Trophoblast cell (in vitro differentiated cells and primary cell): ENCODE measurements at places on chromosomes 4 and X.

- DNase-seq = peak; percentile 77
These were observed 158.3 kb downstream of the CPE start for GRCh38 chr4:165537028-165537648.

DNA sequence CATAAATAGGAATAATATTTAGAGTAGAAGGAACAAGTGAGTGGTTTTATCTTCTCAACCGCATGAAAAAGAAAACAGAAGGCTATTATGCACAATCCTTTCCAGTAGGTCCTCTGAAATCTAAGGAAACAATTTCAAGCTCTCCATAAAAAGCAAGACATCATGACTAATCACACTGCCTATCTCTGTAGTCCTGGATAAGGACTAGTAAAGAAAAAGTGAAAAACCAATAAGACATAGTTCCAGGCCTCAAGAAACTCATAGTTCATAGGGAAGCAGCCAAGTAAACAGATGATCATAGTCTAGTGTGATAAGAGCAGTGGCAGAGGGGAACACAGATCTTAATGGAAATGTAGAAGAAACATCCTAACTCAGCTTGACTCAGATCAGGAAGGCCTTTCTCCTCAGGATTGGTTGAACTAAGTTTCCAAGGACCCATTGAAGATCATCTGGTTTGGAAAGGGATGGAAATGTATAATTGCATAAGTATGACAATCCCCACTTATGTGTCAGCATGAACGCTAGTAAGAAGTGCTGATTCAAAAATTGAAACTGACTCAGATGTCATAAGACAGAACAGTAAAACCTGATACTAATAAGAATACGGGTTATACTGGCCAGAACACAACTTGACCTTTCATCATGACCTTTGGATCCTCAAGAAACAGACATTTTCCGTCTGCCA is 155.3 kb downstream of the GRIA3 start:
- DNase-seq = no peak

GRCh38 chr4:152848508-152848907 is 68.8 kb downstream of the ARFIP1 start:
- peak; percentile 61 for DNase-seq

DNA sequence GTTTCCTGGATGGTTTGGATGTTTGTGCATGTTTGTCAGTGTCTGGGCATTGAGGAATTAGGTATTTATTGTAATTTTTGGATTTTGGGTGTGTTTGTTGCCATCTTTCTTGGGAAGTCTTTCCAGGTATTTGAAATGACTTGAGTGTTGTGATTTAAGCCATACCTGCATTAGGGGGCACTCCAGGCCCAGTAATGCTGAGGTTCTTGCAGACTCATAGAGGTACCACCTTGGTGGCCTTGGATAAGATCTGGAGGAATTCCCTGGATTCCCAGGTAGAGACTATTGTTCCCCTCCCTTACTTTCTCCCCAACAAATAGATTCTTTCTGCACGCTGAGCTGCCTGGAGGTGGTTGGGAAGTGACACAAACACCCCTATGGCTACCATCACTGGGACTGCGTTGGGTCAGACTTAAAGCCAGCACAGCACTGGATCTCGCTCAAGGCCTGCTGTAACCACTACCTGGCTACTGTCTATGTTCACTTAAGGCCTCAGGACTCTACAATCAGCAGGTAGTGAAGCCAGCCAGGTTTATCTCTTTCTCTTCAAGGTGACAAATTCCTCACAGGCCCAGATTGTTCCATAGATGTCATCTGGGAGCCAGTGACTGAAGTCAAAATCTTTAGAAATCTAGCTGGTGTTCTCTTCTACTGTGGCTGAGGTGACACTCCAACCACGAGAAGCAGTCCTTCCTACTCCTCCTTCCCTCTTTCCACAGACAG is 643.6 kb downstream of the PDHA2 start:
- DNase-seq = peak; percentile 6

DNA sequence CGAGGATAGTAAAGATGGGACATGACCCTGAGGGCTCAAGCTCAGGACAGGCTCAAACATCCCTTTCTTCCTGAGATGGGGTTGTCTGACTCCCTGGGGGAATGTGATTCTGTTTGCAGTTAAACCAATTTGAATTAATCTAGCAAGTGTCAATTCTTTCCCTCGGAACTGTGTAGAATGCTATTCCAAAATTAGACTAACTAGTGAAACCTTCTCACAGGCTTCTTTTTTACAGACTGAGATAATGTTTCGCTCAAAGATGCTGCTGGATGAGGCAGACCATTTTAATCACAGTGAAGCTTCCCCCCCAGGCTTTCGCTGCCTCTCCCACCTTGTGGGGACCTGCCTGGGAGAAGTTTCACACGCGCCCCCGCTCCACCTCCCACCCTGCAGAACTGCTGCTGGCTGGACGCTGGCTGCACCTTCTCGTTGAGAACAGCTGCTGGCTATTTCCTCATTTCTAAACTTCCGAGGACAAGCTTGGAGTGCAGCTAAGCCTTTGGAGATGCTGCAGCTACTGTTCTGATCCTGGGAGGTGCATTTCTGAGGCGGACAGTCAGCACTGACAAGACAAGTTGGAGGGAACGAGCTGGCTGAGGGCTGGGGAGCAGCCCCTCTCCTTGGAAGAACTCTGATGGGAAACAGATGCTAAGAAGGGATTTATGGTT is 297.8 kb downstream of the RAPGEF2 start:
- DNase-seq = peak; percentile 32

DNA sequence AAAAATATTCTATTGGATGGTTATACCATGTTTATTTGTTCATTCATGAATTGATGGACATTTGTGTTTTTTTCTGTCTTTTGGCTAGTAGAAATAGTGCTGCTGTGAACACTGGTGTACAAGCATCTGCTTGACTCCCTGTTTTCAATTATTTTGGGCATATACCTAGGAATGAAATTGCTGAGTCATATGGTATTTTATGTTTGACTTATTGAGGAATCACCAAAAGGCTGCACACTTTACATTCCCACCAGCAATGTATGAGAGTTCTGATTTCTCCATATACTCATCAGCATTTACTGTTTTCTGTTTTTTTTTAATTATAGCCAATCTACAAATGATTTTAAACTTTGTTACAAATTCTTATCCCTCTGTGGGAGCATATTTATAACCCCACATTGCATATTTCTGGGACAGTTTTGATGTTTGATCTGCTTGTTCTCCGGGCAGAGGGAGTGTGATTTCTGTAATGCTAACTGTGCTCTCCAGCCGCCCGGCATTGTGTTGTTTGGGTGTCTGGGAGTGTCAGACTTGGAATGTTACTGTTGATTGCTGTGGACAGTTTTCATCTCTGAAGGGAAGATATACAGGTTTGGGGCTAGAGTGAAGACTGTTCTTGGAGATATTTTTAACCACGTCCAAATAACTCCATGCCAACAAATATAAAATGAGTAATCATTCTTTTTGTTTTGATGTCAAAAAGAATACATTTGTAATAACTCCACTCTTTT is 60.5 kb upstream of the PGRMC2 start:
- no peak for DNase-seq

DNA sequence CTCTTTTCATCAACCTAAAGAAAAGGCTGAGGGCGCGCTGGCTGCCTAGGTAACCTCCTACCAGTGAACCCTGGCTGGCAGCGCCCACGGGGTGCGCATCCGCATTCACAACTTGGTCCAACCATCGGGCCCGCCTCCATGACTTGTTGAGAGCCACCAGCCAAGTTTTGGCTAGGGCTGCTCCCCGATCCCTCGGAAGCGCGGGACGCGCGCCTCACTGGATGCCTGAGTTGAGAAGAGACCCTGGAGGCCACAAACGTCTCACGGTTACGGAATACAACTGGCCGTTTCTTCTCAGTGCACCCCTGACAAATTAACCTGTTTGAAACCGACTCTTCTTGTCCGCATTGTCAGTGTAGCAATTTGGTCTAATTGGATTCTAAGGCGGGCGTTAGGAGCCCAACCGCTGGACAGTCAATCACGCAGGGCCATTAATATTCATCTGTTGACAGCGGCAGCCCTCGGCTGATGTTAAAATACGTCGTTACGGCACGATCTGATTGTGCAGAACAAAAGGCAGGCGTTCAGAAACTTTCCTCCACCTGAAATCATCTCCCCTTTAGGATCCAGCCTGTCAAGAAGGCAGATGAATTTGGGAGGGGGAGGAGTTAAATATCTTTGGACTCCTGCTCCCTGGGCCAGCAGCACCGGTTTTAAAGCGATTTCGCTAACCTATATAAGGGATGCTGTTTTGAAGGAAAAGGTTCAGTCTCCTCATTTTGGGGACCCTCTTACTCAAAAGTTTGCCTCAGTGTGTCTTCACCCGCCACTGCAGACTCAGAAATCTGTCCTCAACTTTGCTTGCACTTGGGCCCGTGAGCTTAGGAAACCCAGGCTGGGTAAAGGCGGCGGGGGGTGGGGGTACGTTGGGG is 1.2 kb downstream of the GPC3 start:
- no peak for DNase-seq
